ENCODE measurements at places on chromosomes 1 and 21.
A peak's percentile ranks its signal among the peaks of the same experiment; 100 is the strongest.

- DNase-seq: no peak
These were observed 29.4 kb upstream of the TRIM17 start for GRCh38 chr1:228445843-228446650.

DNA sequence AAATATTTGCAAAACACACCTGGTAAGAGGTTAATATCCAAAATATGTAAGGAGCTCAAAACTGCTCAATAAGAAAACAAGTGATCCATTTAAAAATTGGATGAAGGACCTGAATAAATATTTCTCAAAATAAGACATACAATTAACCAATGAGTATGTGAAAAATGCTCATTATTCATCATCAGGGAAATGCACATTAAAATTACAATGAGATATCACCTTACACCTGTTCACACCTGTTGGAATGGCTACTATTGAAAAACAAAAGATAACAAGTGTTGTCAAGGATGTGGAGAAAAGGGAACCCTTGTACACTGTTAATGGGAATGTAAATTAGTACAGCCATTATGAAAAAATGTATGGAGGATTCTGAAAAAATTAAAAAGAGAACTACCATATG, 136.0 kb upstream of the GREM2 start:
- DNase-seq: no peak

DNA sequence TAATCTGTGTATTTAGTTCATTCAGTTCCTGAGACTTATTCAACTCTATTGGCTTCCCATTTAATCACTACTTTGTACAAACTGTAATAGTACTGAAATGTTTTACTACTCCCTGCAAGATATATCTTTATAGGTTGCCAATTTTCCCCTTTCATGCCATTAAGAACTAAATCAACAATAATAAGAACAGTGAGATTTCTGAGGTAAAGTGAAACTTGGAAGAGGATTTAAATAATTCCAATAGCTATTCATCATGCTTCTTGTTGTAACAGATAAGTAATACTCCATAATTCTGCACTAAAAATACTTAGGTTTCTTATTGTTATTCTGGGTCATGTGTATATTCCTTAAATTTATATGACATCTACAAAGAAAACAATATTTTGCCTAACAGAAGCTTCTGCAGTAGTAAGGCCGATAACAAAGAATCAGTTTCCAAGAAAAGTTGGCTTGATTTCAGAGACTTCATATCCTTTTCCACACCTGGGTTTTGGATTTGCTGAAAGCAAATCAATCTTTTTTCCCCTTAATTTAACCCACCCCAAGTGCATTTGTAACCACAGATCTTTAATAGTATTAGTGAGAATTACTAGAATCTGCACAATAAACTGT, 258.3 kb downstream of the FAF1 start:
- DNase-seq: no peak

DNA sequence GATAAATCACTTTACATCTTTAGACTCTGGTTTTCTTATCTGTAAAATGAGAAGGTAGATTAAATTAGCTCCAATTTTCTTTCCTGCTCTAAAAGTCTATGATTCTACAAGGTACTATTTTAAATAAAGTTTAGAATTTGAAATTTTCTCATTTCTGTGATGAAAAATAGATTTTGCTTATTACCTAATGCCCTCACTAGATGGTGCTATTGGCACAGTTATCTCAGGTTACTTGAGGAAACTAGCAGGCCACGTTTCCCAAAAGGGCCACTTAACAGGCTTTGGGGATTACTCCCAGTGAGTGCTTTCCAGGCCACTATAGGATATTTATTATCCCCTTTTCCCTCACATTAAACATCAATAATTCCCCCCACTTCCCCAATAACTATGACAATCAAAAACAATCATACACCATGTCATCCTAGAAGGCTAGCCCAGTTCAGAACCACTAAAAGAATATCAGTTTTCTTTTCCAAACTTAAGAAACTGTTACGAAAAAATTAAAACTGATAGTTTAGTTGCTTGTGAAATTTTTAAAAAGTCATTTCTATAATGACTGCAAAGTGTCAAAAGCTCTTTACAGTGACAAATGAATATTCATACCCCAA, 30.6 kb downstream of the OMA1 start:
- DNase-seq: peak; percentile 80

- DNase-seq: peak; percentile 70
These were observed 1.0 kb downstream of the MARCKSL1 start for GRCh38 chr1:32334864-32335534.

DNA sequence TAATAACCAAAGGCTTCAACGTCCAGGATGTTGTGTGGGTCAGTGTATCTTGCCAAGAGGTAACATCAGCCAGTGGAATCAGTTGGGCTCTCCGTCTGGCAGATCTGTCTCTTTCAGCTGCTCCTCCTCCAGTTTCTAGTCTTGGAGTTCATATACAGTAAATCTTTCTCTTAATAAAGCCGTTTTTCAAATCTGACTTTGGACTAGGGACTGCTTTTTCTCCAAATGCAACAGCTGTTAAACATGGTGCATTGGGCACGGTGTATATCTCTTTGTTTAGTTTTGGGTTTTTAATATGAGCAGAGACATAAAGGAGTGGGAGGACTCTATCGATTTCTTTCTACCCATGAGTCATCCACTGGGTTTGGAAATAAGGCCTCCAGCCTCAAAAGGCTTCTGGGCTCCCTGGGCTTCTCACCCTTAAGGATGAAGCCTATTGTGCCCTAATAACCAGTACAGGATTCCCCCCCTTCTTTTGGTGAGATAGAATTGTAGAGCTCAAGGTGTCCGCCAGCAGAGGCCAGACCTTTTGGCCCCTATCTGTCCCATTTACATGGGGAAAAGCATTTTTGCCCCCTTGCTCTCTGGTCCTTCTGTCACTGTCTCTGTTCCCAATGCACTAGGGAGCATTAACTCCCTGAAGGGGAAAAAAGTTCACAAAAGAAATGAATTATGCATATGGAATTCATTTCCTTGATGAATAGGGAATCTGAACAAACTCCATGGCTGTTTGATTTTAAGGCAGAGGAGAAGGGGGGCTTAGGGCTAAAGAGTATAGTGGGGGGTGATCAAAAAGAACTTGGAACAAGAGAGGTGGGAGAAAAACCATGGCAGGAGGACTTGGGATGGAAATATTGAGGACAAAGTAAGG, 86.0 kb downstream of the PBX1 start:
- DNase-seq: peak; percentile 71

DNA sequence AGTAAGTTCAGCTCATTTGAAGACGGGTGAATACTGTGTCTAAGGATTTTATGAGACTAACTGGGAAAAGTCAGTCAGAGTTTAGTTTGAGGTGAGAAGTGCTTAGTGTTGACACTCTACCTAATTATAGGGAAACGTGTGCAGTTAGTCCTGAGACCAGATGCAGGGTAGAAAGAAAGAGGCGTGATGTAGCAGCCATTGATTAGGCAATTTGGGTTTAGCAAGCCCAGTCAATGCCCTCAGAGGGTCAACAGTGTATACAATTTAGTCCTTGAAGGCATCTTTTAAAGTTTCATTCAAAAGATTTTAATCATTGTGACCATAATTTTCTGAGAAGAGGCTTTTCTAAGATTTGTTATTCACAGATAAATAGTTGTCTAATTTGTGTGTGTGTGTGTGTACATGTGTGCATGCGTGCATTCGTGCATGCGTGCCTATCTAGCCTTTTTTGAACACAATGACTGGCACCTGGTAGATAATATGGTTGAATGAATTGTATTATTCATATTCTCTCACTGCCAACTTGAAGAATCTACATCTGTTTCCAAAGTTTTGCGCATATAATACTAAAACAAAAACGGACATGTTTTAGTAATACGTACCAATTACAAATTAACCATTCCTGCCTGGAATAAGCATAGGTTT, 332.9 kb downstream of the SRGAP2C start:
- no peak for DNase-seq

- DNase-seq: peak; percentile 34
These were observed 26.2 kb upstream of the CAP1 start for GRCh38 chr1:40014253-40014706.

DNA sequence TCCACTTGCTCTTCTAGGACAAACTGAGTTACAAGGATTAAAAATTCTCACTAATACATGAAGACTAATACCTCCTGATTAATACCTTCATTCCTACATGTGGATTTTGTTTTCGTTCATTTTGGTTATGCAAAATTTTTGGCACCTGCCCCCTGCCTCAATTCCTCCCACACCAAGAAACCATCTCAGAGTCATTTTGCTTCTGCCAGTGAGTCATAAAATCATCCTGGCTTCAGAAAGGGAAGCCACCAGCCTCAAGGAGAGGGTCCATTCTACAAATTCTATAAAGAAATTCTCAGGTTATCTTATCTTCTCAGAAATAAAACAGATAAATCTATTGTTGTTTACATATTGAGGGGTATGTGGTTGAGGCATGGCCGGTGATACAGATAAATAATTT, 103.2 kb upstream of the COA6 start:
- DNase-seq: no peak

GRCh38 chr1:242011894-242012660, 13.2 kb upstream of the MAP1LC3C start:
- peak; percentile 38 for DNase-seq

DNA sequence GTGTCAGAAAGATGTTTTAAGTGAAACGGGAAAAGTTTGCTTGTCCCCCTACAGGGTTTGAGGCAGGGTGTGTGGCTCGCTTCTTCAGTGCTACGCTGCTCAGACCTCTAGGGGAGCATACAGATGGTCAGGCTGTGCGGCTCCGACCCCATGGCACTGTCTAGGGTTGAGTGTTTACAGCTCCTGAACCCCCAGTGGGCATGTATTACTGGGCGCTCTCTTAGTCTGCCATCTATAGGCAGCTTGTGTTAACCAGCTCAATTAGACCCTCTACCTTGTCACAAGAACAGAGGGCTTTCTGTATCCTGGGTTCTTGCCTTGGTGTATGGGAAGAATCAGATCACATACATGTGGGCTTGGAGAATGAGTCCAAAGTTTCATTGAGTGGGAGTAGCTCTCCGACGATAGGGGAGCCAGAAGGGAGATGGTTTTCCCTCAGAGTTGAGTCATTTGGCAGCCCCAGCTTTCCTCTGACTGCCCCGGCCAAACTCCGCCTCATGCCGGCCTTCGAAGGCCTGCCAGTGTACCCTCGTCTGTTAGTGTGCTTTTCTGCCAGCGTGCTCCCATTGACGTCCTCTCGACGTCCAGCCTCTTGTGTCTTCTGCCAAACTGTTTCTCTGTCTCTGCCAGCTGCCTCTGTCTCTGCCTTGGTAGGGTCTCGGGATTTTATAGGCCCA, 38.6 kb upstream of the ADGRL4 start:
- no peak for DNase-seq

GRCh38 chr1:3924825-3925220, 24.8 kb upstream of the C1orf174 start:
- no peak for DNase-seq

DNA sequence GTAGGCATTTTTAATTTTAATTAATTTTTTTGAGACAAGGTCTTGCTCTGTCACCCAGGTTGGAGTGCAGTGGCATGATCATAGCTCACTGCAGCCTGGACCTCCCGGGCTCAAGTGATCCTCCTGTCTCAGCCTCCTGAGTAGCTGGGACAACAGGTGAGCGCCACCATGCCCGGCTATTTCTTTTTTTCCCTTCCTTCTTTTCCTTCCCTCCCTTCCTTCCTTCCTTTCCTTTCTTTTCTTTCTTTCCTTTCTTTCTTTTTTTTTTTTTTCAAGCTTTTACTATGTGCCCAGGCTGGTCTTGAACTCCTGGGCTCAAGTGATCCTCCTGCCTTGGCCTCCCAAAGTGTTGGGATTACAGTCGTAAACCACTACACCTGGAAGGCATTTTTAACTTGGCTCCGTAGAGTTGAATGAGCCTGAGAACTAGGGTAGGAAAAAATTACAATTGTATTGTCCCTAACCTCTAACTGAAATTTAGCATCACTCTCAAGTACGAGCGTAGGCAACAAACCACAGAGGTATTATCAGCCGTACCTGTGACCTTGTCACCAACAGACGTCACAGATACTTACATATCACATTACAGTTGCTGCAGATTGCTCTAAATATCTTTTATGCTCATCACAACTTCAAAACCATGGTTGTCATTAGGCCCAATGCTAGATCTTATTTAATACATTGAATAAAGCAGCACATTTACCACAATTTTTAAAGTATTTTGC, 8.0 kb downstream of the RUNX3 start:
- DNase-seq: no peak

DNA sequence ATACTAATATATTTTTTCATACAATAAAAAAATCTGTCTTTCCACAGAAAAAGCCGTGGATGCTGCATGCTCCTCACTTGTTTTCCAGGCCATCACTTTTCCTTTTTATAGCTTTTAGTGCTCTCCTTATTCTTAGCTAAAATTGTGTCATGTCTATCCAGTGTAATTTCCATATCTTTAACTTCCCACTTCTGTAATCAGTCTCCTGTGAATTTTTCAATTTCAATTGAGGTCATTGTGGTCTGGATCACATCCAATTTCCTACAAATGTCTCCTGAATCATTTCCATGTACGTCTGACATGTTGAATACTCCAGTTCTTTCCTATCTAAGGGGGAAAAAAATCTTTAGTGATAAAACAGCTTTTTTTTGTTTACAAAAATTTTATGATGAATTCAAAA, 838.2 kb upstream of the B3GALT2 start:
- DNase-seq: peak; percentile 71

- no peak for DNase-seq
These were observed 97.8 kb upstream of the ZC3H11B start for GRCh38 chr1:219710529-219711194.

GRCh38 chr21:26776310-26777021, 68.7 kb downstream of the ADAMTS1 start:
- no peak for DNase-seq

- no peak for DNase-seq
These were observed 153.8 kb downstream of the ADGRL2 start for GRCh38 chr1:81954534-81955020.

- DNase-seq: peak; percentile 83
These were observed 594.7 kb upstream of the CAMK1G start for GRCh38 chr1:208988811-208989222.

GRCh38 chr1:67941746-67942145, 108.5 kb upstream of the GNG12 start:
- no peak for DNase-seq

GRCh38 chr1:37391211-37392011, 83.0 kb upstream of the ZC3H12A start:
- no peak for DNase-seq

DNA sequence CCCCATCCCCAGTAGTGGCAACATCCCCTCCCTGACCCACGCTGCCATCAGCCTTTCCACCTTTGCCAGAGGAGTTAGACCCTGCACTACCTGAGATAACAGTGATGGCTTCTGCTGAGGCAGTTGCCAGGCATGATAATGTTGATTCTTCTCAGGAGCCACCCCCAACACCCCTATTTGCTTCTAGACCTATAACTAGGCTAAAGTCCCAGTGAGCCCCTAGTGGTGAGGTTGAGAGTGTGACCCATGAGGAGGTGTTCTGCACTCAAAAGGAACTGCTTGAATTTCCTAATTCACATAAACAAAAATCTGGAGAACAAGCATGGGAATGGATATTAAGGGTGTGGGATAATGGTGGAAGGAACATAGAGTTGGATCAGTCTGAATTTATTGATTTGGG, 159.6 kb upstream of the COL11A1 start:
- DNase-seq: no peak

- no peak for DNase-seq
These were observed 39.9 kb upstream of the SRSF10 start for GRCh38 chr1:24020025-24020424.

- no peak for DNase-seq
These were observed 189.0 kb upstream of the ZRANB2 start for GRCh38 chr1:71269818-71270217.

- peak; percentile 88 for DNase-seq
These were observed 14.4 kb downstream of the CELSR2 start for GRCh38 chr1:109263597-109264378.

GRCh38 chr1:202133496-202133895, 10.8 kb downstream of the GPR37L1 start:
- no peak for DNase-seq

- DNase-seq: peak; percentile 52
These were observed 35.5 kb downstream of the TOMM20 start for GRCh38 chr1:235093013-235093695.

Measured in OCI-M1 (cell line).